Activated CD4-positive, alpha-beta T cell treated with anti-CD3 and anti-CD28 coated beads, Interleukin-2, amount 50 U/mL, for 16 hours (primary cell): ENCODE measurements at places on chromosomes 1 and 21.
A peak's percentile ranks its signal among the peaks of the same experiment; 100 is the strongest.

DNA sequence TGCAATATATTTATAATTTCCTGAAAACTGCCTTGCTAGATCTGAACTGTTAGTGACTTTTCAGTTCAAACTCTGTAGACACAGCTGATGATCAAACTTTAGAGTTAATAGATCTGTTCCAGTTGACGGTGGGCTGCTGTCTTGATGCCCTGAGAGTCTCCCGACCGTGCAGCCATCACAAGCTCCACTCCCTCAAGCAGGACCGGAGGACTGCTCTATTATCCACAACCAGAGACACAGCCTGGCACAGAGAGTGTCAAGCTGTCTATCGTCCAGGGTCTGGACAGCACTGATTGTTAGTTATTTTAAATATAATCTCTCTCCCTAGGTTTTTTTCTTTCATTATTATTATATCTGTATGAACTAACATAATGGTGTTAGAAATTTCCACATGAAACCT, 8.0 kb downstream of the CHODL start:
- no peak for DNase-seq

DNA sequence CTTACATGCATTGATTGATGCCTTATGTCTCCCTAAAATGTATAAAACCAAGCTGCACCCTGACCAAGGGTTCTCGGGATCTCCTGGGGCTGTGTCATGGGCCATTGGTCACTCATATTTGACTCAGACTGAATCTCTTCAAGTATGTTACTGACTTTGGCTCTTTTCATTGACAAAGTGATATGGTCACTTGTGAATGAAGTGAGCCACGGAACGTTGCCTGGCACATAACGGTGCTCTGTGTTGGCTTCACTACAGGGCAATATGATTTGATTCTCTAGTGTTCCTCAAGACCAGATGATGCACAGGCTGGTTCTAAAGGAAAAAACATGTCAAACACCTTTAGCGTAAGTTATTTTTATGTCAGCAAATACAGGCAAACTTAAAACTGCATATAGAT, 11.4 kb upstream of the IL10RB start:
- DNase-seq = no peak

GRCh38 chr1:214466403-214467077, 84.9 kb downstream of the PTPN14 start:
- no peak for DNase-seq

DNA sequence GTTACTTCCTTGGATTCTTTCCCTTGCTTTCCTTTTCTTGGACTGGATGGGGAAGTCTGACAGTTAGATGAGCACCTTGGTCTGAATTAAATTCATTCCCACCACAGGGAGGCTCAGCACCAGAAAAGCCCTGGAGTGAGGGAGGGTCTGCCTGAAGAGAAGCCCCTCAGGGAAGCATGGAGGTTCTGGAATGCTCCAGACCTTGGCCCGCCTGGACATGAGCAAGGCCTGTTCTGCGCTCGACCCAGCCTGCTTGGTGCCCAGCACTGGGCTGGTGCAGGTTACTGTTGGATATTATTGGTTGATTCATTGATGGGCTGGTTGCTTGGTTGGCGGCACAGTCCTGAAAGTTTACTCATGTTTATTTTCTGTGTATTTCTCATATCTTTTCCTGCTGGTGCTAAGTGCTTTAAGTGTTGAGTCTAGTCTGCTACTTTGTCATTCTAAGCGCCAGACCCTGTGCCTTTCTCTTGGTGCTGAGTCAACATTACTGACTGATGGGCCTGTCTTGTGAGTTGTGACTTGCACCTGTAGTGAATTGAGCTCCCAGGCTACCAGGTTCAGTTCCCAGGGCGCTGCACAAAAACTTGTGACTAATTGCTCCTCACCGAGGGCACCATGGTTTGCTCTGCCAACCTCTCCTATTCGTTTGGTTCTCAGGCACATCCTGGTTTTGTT, 538.5 kb downstream of the KIF26B start:
- DNase-seq = no peak

GRCh38 chr21:42495027-42495426, 997 bp downstream of the RSPH1 start:
- DNase-seq = no peak

DNA sequence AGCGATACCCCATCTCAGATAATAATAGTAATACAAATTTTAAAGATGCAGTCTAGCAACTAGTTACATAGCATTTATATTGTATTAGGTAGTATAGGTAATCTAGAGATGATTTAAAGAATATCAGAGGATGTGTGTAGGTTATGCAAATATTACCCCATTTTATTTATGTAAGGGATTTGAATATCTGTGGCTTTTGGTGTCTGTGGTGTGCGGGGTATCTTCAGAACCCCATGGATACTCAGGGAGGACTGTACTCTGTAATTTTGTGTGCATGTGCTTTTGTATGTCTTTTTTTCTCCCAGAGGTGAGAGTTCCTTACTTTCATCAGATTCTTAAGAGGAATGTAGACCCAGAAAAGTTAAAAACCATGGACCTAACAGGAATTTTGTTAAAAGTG, 12.8 kb downstream of the RNF2 start:
- DNase-seq = no peak

DNA sequence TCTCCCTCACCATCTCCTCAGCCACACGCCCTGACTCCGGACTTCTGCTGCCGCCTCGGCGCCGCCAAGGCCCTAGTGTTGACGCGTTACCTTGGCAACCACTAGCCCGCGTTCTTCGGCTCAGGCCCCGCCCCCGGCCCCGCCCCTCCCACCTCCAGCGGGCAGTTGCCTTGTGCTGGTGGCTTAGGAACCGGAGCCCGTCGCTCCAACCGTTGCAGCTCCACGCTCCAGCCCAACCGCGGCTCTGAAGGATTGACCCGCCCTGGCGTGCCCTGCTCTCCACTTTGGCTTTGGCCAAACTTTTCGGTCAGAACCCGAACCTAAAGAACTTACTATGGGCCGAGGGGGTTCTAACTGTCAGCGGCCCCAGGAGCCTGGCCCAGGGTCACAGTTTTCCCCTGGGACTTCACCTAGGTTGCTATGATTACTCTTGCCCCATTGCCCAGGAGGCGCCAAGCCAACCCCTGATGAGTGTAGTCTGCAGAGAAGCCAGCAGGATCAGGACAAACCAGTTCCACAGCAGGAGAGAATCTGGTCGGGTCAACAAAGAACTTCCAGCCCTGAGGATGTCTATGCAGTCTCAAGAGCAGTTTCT, at the start of gene CFAP45:
CFAP45 (minus strand) TSS at position 80 of the 595 bp plus-strand sequence; CDS start at position 13, 67 bp downstream.
- no peak for DNase-seq

GRCh38 chr1:34977858-34978257, 7.3 kb downstream of the TMEM35B start:
- DNase-seq = no peak

DNA sequence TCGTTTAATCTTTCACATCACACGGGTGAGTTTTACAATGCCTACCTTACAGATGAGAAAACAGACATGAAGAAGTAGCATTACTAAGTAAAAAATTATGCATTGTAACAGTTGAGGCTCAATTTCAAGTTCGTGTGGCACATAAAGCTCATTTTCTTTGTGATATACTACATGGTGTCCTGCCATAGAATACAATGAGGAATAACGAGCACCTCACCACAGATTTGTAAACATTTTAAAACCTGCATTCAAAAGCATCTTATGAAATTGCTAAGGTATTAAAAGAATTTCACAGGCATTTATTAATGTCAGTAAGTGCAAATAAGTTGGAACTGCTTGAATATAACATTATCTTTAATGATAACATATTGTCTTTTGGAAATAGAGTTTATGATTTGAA, 47.8 kb upstream of the DEPDC1 start:
- DNase-seq = no peak

DNA sequence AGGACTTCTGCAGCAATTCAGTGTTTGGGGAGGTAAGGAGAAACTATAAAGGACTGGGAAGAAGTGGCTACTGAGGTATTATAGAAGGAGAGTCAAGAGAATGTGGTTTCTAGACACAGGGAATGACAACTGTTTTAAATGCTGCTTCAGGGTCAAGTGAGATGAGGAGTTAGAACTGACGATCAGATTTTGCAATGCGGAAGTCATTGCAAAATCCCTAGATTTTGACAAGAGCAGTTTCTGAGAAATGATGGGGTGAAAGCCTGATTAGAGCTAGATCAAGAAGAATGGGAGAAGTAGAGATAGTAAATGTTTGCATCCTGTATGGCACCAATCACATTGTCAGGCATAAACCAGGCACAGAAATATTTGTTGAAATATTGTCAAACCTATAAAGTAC, 4.7 kb upstream of the TSNAX start:
- no peak for DNase-seq

DNA sequence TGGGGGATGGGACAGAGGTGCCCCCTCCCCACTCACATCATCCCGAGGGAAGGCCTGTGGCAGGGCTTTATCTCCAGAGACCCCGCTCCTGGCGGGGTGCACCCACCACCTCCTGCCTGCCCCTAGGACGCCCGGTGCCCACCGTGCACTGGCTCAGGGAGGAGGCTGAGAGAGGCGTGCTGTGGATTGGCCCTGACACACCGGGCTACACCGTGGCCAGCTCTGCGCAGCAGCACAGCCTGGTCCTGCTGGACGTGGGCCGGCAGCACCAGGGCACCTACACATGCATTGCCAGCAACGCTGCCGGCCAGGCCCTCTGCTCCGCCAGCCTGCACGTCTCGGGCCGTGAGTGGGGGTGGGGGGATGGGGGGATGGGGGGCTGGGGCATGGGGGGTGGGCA, 71.7 kb downstream of the TRIM11 start:
- no peak for DNase-seq

GRCh38 chr1:236865818-236866155, 70.7 kb downstream of the MTR start:
- no peak for DNase-seq

DNA sequence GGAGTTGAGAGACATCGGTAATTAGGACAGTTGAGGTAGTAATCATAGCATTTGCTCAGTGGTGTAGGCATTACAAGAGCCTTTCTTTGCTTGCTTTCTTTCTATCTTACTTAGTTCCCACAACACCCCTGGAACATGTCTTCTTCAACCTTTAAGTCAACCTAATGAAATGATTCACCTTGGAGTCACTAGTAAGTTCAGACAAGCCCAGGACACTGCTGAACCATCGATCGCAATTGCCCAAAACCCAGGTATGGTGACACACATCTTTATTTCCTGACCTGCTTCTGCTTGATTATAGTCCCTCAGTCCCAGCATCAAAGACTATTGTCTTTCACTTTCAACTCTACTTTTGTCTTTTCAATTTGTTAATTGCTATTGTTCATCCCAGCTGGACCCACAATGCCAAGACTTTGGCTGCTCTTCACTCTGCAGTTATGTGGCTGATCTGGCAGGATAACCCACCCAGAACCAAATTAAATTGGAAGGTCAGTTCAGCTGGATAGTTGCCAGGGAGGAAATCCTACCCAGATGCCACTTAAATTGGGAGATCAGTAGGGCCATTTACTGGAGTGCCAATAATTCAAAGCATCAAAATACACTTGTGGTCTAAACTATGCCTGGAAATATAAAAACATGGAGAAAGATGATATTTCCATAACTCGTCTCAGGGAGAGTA, 272.9 kb downstream of the RWDD3 start:
- no peak for DNase-seq

GRCh38 chr1:175188936-175189335, 3.6 kb downstream of the KIAA0040 start:
- DNase-seq = peak; percentile 79

DNA sequence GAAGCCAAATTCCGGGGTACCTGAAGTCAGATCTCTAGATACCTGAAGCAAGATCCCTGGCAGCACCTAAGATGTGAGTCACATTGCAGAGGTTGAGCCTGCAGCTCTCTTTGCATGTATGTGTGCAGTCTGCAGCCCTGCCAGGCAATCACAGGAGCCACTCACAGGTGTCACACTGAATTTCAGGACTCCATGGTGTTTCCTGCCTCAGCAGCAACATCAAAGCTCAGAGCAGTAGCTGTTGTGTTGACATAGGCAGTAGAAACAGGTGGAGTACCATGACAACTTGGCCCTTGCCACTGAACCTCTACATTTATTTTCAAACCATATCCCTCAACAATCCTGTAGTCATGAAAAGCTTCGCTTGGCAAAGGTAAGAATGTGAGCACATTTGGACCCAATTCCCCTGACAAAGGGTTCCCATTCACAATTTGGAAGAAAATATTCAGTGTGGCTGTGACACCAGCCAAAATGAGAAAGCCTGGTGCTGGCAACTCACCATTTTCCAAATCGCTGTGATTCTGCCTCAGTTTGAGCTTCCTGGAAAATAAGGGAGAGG, 419.8 kb upstream of the NFIA start:
- DNase-seq = no peak

DNA sequence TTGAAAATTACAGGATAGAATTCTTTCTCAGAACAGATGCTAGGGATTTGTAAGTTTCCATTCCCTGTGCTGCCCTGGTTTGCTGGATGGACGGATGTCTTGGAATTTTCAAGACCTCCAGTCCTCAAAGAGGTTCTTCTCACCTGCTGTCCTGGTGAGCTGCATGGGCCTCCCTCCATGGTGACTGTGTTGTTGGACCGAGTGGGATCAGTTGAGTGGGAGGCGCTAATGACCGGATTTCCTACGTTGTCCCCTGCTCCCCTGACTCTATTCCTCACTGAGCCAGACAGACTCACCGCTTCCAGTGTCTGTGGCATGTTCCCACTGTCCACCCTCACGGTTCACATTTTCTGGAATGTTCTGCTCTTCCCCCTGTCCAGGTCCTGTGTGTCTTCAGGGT, 229.8 kb downstream of the CAMTA1 start:
- no peak for DNase-seq

DNA sequence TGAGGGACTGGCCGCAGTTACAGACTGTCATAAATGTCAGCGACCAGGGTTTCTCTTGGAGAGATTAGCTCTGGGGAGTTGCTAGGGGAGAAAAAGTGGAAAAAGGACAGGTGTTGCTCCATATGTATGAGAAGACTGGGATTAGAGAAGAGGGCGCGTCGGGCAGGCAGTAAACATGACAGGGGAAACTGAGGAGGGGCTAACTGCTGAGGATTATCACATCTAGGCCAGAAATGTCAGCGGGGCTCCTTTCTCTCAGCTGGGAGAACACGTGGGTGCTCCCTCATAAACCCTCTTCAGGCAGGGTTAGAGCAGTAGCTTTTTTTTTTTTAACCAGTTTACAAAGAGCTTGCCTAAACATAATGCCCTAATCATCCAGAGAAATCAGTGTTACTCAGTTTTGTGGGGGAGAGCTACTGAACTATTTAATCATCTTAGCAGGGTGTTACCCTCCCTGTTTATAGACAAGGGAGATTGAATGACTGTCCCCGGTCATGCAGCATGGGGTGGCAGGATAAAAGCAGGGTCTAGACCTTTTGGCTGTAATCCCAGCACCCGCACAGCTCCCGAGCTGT, 35.2 kb downstream of the ELAPOR1 start:
- DNase-seq = no peak

DNA sequence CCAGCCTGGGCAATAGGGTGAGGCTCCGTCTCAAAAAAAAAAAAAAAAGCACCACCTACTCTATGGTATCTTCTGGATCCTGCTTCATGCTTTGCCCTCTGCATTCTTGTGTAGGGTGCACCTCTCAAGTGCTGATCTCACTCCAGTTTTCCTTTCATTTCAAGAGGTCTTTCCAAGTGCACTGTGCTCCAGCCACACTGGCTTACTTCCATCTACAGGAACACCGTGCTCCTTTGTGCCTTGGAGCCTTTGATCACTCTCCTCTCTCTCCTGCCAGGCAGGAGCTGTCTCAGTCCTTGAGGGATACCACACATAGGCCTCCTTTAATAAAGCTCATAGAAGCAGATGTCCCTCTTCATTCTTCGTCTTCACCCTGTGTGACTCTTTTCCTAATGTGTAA, 55.4 kb upstream of the GREM2 start:
- no peak for DNase-seq

GRCh38 chr1:234942879-234943506, 185.6 kb downstream of the TOMM20 start:
- no peak for DNase-seq

- no peak for DNase-seq
Measured at GRCh38 chr1:210236840-210237409, 4.3 kb downstream of the SERTAD4 start.
